Stimulated activated CD4-positive, alpha-beta T cell treated with anti-CD3 and anti-CD28 coated beads, Interleukin-1b, Interleukin-23, amount 100 ng/mL, for 1 hour (primary cell): ENCODE measurements at places on chromosomes 2 and 18.

DNA sequence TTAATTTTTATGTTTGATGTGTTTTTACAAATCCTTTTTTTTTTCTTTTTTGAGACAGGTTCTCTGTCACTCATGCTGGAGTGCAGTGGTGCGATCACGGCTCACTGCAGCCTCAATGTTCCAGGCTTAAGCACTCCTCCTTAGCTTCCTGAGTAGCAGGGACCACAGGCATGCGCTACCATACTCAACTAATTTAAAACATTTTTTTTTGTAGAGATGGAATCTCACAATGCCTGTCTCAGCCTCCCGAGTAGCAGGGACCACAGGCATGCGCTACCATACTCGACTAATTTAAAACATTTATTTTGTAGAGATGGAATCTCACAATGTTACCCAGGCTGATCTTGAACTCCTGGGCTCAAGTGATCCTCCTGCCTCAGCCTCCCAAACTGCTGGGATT, 3.2 kb downstream of the NOTO start:
- DNase-seq = no peak

DNA sequence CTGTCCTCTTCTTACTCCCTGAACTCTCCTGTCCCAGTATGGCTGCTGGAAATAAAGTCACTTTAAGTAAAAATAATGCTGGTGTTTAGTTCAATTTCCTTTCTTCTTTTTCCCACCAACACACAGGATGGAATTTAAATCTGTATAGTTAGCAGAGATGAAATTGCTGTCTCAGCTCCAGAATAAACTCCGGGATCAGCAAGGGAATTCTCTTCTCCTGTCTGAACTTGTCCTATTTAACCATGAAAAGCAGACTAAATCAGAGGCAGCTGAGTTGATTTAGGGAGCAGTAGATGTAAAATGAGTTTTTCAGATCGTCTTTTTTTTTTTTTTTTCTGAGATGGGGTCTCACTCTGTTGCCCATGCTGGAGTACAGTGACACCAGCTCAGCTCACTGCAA, 25.9 kb downstream of the TTLL4 start:
- DNase-seq = no peak

DNA sequence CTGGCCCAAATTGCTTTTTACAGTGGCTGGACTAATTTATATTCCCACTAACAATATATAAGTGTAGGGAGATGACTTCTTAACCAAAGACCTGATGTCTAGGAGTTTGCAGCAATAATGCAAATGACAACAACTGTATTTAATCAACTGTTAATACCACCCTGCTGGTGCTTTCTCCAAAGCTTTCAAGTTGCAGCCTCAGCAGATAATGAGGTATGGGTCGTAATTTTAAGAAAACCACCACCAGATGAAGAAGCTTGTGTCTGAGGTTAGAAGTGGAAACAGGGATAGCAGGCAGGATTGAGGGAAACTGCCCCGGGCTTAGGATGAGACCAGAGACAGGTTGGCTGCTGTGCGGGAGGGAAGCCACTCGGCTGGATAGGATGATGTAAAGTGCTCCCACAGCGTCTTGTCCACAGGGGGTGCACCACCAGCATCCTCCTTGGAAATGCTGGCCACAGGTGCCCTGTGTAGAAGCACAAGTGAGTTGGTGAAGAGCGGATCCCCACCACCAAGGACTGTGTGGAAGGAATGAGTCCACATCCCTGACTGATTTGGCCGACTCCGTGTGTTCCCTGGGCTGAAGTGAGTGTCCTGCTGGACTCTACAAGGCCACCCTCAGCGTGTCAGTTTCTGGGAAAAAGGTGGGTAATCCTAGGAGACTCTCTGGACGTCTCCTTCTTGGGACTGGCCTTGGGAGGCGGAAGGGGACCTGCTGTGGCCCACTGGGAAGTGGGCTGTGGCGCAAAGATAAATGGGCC, 76.1 kb upstream of the SMAD2 start:
- no peak for DNase-seq

DNA sequence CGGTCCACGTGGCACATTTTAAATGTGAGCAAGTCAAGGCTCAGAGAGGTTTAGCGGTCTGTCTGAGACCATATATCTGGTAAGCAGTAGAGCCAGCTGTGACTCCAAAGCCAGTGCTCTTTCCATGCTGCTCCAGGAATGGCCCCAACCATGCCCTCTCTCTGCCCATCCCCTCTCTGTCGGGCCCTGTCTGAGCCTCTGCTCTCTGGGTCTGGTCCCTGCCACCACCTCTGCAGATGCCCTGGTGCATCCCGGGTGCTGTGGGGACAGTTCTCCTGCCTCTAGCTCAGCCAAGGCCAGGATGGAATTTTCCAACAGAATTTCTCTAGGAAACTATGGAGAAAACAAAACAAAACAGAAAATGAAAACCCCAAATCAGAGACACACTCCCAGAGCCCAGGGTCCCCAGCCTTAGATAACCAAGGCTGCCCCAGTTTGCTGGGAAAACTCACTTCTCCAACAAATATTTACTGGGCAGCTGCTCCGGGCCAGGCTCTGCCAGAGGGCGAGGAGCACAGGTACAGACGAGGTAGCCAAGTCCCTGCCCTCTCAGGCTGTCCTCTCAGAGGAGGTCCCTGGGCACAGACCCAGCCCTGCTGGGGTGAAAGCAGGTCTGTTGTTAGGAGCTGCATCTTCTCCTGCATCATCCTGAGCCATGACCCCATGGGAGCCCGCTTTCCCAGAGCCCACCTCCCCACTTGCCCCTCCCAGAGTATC, 9.2 kb downstream of the ADRA2B start:
- no peak for DNase-seq

GRCh38 chr18:53906681-53907080, 317.8 kb downstream of the MBD2 start:
- DNase-seq = no peak

DNA sequence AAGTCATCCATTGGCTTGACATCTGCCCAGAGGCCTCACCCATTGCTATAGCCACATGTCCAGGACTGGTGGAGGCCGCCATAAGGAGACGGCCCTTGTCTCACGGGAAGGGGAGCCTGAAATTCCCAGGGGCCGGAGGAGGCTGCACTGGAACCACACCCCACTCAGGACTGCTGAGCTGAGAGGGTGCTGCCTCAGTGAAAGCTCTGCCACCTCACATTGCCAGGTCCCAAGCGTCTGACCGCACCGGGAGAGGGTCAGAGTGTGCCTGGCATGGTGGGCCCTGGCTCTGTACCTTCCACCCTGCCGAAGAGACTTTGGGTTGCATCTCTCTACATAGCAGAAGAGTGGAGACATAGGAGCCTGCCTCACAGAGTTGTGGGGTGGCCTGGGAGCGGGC, 134.1 kb upstream of the GLI2 start:
- no peak for DNase-seq

- DNase-seq = no peak
These were observed 2.9 kb upstream of the GALNT3 start for GRCh38 chr2:165796819-165797530.

- DNase-seq = no peak
These were observed 508.4 kb upstream of the ZEB2 start for GRCh38 chr2:145028101-145028920.

GRCh38 chr2:102356381-102356712, 751 bp downstream of the IL18R1 start:
- DNase-seq = no peak

DNA sequence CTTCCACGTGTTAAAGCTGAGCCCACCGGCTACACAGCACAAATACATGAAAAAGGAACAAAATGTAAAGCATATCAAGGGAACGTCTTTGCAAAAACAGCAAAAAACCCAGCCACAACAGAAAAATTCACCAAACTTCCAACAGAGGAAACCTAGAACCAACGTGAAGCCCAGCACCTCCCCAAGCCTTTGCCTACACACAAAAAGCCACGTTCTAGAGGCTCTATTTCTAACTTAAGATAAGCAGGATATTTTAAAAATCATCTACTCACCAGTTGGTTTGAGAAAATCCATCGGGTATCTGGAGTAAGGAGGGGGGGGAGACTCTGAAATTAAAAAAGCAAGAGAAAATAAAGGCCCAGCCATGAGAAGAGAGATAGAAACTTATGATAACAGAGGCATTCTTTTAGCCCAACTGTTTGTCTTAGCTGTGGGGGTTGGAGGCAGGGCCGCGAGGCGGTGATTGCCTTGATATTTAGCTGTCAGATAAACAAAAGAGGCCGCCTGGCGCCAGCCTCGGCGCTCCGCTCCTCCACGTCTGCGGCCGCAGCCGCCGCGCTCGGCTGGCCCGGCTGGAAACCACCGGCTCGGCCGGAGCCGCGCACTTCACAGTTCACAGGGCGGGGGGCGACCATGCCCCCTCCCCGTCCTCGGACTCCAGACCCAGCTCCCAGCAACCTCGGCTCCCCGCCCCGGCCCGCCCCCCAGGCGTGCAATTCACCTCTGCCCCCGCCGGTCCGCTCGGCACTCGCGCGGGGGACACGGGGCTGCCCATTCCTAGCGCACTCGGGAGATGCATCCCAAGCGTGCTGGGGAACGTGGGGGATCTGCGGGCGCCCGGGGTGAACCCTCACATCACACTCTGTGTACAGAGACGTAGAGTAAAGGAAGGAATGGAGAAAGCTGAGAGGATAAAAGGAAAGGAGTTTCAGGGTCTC, 2.4 kb downstream of the SMAD7 start:
- DNase-seq = no peak

DNA sequence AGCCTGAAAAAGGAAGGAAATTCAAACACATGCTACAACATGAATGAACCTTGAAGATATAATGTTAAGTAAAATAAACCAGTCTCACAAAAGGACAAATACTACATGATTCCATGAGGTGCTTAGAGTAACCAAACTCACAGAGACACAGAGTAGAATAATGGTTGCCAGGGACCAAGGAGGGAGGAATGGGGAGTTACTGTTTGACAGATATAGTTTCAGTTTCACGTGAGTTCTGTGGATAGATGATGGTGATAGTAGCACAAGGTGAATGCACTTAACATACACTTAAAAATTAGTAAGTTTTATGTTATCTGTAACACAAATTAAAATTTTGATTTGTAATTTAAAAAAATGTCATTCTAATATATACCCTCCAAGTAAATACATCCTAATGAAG, 106.9 kb upstream of the ACVR1C start:
- no peak for DNase-seq

- DNase-seq = no peak
These were observed 982 bp downstream of the HJURP start for GRCh38 chr2:233853353-233853752.

- no peak for DNase-seq
These were observed 19.6 kb upstream of the IL1A start for GRCh38 chr2:112803691-112804521.

DNA sequence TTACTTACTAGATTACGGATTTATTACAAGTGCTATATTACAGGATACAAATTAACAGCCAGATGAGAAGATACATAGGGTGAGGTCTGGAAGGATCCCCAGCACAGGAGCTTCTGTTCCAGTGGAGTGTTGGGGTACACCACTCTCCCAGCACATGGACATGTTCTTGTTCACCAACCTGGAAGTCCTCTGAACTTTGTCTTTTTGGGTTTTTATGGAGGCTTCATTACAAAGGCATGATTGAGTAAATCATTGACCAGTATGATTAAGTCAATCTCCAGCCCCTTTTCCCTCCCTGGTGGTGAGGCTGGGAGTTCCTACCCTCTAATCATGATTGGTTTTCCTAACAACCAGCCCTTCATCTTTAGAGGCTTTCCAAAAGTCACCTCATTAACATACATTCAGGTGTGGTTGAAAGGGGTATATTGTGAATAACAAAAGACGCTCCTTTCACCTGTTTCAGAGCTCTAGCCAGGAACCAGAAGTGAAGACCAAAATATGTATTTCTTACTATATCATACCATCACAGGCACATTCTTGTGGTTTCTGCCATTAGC, 38.3 kb downstream of the APLF start:
- no peak for DNase-seq

- DNase-seq = no peak
These were observed 66.6 kb downstream of the PPP4R1 start for GRCh38 chr18:9547782-9548181.

GRCh38 chr2:178949584-178949983, 100.4 kb downstream of the CCDC141 start:
- no peak for DNase-seq

DNA sequence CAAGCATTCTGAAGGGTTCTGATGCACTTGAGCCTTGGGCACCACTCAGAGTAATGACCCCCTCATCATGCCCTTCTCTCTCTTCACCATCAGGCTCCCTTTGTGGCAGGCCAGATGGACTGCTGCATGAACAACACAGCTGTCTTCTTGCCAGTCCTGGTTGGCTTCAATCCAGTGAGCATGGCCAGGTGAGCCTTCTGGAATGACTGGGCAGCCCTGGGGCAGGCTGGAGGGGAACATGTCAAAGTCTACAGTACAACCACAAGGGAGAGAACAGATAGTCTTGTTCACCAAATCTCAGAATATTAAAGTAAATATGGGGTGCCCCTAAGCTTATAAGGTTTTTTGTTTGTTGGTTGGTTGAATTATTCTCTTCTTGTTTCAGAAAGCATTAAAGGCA, 4.4 kb downstream of the GCKR start:
- DNase-seq = no peak

DNA sequence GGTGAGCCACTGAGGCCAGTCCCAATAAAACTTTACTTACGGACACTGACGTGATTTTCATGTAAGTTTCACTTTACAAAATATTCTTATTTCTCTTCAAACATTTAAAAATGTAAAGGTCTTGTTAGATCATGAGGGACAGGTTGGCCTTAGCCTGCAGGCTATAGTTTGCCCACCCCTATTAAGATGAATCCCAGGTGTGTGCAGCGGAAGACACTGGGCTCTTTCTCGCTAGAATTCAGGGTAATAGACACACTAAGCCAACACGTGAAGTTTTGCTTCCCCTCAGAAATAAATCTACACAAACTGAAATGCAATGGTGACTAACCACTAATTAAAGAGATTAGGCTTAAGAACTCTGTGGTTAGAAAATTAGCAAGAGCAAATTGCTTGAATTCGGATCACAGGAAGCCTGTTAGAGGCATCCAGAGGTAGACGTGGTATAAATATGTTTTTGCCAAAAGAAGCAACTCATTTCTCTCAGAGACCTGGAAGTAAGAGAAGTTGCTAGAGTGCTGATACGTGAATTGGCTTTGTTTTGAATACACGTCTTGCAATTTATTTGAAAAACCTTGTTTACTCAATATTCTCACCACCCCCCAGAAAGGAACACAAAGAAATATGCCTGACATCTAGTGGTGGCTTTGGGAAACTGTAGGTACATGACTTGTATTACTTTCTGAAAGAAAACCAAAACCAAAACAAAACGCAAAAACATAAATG, 151.6 kb downstream of the DTNB start:
- no peak for DNase-seq

- no peak for DNase-seq
These were observed 32.0 kb upstream of the STPG4 start for GRCh38 chr2:47187069-47187468.

GRCh38 chr2:148643421-148643820, 1.1 kb upstream of the EPC2 start:
- DNase-seq = no peak

- no peak for DNase-seq
These were observed 18.7 kb downstream of the ARHGAP28 start for GRCh38 chr18:6748241-6748640.

DNA sequence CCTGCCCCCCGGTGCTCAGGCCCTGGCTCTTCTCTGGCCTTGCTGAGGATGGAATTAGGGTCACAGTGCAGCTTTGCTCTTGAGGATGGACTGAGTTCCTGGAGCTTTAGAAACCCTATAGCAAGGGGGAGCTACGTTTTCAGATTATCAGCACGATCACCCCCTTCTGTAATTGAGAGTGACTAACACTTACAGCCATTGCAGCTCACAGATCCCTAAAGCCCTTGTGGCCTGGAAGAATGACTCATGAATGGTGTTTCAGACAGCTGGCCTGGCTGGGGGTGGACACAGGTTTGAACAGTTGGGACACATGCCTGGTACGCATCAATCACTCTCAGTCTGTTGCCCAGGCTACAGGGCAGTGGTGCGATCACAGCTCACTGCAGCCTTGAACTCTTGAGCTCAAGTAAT, 79.7 kb upstream of the IGFBP5 start:
- no peak for DNase-seq
